ENCODE measurements at places on chromosomes 4 and X.

DNA sequence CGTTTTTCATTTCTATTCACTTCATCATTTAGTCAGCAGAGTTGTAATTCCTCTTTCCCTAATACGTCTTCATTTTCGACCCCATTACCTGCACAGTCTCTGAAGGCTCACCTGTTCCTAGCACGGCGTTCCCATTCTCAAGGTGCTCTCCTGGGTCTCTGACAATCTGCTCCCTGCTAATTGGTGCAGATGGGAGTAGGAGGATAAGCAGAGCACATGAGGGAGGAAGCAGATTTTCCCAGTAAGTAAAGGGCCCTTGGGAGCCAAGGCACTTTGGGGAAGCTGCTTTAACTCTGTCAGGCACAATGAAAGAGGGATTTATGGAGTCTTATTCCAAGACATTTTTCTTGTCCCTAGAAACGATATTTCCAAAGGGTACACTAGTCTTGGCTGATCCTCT is 466.4 kb downstream of the STIM2 start:
- DNase-seq = no peak

- no peak for DNase-seq
Measured at GRCh38 chrX:132169554-132169953, 41.7 kb upstream of the FRMD7 start.

- DNase-seq = no peak
Measured at GRCh38 chrX:146581981-146582712, 227.4 kb upstream of the CXorf51B start.

DNA sequence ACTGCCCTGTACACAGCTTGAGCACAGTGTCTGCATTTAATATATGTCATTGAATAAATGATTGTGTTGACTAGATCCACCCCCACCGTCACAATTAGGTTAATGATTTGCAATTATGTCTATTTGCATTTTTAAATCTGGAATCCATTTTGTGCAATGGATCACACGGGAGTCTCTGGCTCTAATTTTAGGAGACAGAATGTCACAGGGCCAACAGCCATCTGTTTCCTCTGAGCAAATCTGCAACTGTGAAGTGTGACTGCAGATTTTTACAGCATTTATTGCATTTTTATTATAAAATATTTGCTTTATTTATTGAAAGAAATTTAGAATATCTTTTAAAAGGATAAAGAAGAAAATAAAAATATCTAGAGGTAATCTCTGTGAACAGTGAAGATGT is 316.8 kb downstream of the HS3ST1 start:
- DNase-seq = no peak

DNA sequence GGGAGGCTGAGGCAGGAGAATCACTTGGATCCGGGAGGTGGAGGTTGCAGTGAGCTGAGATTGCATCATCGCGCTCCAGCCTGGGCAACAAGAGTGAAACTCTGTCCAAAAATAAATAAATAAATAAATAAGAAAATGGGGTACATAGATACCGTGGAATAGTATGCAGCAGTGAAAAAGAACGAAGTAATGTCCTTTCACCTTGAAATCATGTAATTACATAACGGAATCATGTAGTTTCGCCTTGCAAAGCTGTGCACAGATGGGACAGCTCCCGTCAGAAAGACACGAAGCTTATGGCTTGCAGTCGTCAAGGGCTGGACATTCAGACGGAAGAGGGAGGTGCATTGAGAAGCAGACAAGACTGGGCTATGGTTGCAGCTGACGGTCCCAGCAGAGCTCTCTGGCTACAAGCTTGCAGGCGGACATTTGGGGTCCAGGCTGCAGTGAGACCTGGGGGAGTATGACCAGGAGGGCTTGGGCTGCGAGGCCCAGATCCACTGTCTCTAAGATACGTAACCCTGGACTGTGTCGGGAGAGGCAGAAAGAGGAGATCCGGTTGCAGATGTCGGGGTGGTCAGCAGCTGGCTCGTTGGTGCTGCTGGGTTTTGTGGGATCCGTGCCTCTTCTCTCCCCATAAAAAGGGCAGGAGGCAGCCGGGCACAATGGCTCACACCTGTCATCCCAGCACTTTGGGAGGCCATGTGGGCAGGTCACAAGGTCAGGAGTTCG is 6.2 kb upstream of the P2RY8 start:
- DNase-seq = peak; percentile 27

DNA sequence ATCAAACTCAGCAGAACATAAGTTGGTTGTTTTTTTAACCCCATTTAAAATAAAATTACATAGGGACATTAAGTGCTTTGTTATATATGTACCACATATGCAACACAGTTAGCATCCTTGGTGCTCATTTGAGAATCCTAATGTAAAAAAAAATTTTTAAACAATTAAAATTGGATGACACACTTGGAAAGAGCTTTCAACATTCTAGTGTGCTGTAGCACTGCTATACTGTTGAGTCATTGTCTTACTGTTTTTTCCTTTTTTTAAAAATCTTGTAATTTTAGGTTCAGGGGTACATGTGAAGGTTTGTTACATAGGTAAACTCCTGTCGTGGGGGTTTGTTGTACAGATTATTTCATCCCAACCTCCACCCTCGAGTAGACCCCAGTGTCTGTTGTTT is 12.8 kb downstream of the THAP9 start:
- no peak for DNase-seq

DNA sequence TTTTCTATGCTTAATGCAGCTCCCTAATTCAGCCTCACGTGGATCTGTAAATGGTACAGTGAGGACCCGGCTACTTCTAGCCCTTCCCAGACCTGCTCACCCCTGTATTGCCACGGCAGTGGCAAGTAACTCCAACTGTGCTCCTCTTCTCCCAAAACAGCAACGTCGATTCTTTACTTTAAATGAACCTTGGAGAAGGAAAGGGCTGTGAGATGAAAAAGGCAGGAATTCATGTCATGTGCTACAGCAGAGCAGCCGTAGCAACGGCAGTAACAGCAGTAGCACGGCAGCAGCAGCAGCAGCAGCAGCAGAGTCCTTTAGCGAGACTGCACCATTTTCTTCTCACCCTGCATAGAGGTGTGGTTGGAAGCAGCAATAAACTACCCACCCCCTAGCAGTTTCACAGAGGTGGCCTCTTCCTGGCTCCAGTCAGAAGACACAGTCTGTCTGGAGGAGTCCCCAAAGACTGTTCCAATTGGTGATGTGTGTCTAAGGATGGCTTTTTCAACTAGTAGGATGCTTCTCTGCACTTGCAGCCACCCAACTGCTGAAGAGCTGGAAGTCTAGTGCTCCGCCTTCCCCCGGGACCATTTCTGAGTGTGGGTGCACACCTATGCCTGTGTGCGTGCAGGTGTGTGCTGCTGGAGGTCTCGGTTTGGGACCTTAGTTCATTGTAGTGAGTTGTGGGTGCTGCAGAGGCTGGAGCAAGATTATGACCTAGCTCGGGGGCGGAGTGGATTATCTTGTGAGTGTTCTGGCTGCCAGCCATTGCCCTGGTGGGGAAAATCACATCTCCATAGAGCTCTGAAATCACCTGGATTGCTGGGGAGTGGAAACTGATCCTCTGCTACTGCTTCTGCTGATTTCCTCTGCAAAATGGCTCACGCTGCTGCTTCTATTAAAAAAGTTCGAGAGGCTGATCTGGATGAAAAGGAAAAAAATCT is 67.2 kb downstream of the ANK2 start:
- DNase-seq = no peak

All from tibial artery (tissue), 4 donors.